ENCODE measurements at places on chromosomes 13 and 19. TPM values are rescaled to one million over a fixed set of nuclear protein-coding genes. Genes with fewer than 3 reads are reported as not detected.

The FAM216B gene
- not detected for total RNA-seq

The FUT1 gene
- 16.9 TPM for total RNA-seq

The IFNL1 gene
- not detected for total RNA-seq

The METTL21C gene
- total RNA-seq, result not detected

The SCN1B gene
- 0.13 TPM for total RNA-seq

The PTGER1 gene
- total RNA-seq, result 1.5 TPM

The NXNL1 gene
- total RNA-seq, result not detected

The F10 gene
- total RNA-seq, result 0.26 TPM

The POU4F1 gene
- not detected for total RNA-seq

The LRRC4B gene
- total RNA-seq, result not detected

The CERS1 gene
- total RNA-seq, result 0.13 TPM

The MCEMP1 gene
- total RNA-seq, result not detected

The PCP2 gene
- not detected for total RNA-seq

The CYP2S1 gene
- 13.3 TPM for total RNA-seq

The USHBP1 gene
- not detected for total RNA-seq

The UHRF1 gene
- total RNA-seq, result 5.3 TPM

The PSG3 gene
- not detected for total RNA-seq

The TSSK6 gene
- 4.9 TPM for total RNA-seq

The PCDH17 gene
- total RNA-seq, result under 0.01 TPM

All from bronchial epithelial cell (primary cell).